GM12892 (cell line): ENCODE measurements at places on chromosomes 12 and 14.
A peak's percentile ranks its signal among the peaks of the same experiment; 100 is the strongest.

GRCh38 chr12:32671930-32672780 is 6.9 kb upstream of the DNM1L start:
- no peak for DNase-seq

GRCh38 chr14:57464008-57464730 is 29.5 kb downstream of the CCDC198 start:
- no peak for DNase-seq

- peak; percentile 72 for DNase-seq
Measured at GRCh38 chr12:57549909-57550640, at the start of gene KIF5A. KIF5A (plus strand) TSS chr12:57550044; CDS start chr12:57550272, 228 bp downstream.

GRCh38 chr12:5014269-5014668 is 29.4 kb upstream of the KCNA5 start:
- DNase-seq = no peak

GRCh38 chr14:104329793-104330192 is 191.4 kb downstream of the KIF26A start:
- no peak for DNase-seq

- DNase-seq = no peak
Measured at GRCh38 chr12:27576667-27577347, 52.8 kb downstream of the PPFIBP1 start.

DNA sequence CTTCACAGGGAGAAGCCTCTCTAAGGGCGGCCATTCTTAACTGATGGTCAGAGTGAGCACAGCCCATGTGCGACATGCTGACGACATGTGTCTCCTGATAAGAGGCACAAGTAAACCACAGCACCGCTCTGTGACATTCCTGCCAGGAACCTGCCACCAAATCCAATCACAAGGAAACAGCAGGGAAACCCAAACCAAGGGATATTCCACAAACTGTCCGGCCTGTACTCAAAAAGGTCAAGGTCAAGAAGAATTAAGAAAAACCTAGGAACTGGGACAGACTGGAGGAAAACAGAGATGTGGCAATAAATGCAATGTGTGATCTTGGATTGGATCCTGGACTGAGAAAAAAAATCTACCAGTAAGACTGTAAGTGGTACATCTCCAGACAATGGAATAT is 91.9 kb downstream of the SYNE3 start:
- no peak for DNase-seq

DNA sequence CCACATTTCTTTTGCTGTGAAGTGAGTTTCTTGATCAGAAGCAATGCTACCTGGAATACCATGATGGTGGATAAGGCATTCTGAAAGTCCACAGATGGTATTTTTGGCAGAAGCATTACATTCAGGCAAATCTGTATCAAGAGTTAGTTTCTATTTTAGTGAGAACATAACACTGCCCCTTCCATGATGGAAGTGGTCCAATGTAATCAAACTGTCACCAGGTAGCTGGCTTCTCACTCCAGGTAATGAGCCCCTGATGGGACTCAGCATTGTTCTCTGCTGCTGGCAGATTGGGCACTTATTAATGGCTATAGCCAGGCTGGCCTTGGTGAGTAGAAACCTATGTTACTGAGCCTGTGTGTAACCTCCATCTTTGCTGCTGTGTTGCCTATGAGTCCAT is 80.7 kb downstream of the KCNA5 start:
- DNase-seq = no peak

GRCh38 chr12:90455756-90456155 is 499.2 kb downstream of the CCER1 start:
- no peak for DNase-seq

- DNase-seq = no peak
Measured at GRCh38 chr14:64082837-64083236, 211.3 kb downstream of the ESR2 start.

DNA sequence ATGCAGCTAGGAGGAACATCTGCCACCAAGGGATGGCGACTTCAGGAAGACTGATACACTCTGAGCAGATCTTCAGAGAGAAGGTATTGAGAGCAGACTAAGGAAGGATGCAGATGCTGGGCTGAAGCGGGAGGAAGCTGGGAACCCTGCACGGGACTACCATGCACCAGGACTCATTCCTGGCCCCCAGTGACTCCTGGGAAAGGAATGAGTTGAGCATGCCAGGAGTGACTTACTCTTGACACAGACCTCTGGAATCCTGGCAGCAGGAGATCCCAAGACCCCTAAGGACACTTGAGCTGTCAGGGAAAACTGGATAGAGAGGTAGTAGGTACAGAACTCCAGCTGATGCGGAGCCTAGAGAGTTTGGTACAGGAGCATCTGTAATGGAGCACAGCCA is 336.1 kb downstream of the RPS29 start:
- DNase-seq = no peak

GRCh38 chr12:48777501-48778400 is 11.1 kb downstream of the ADCY6 start:
- no peak for DNase-seq

DNA sequence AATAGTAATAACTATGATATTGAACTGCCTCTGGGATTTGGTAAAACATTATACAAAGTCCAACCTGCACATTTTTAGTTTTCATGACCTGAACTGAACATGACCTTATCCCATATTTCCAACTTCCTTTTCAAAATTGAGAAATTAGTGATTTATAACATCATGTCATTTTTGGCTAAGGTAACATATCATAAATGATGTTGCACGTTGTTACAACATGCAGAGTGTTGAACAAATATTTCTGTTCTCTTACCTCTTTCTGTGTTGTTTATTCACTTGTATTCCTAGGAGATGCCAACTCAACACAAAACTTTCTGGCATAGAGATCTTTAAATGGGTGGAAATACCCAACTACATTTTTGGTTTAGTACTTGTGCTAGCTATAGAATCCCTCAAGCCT is 496.0 kb downstream of the SLC6A15 start:
- no peak for DNase-seq

DNA sequence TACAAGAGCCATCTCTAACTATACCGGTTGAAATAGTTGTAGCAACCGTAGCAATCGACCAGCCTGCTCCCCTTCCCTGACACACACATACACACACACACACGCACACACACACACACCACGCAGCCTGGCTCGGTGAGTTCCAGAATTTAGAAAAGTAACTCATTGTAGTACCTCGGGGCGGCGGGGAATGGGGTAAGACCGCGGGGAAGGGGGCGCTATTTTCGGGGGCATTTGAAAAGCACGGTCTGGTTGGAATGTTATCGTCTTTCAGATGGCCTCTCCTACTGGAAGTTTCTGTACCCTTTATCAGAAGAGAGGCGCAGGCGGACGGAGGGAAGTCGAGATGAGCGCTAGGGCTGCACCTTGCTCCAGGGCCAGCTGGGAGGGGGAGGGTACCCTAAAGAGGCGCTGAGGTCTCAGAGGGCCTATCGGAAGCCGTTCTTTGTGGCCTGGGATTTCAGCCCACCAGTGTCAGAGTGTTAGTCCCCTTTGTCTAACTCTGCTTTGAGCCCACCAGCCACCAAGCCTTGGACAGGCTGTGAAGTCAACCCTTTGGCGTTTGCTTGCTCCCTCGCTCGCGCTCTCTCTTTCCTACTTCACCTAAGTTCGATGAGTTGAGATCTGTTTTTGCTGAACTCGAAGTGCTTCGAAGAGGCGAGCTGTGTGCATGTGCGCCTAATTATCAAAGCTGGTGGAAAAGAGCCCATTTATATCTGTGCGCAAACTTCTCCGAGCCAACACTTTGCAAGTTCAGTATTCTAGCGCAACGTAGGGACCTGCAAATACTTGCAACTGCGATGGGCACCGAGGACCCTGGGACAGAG is 837 bp downstream of the COL2A1 start:
- peak; percentile 23 for DNase-seq

DNA sequence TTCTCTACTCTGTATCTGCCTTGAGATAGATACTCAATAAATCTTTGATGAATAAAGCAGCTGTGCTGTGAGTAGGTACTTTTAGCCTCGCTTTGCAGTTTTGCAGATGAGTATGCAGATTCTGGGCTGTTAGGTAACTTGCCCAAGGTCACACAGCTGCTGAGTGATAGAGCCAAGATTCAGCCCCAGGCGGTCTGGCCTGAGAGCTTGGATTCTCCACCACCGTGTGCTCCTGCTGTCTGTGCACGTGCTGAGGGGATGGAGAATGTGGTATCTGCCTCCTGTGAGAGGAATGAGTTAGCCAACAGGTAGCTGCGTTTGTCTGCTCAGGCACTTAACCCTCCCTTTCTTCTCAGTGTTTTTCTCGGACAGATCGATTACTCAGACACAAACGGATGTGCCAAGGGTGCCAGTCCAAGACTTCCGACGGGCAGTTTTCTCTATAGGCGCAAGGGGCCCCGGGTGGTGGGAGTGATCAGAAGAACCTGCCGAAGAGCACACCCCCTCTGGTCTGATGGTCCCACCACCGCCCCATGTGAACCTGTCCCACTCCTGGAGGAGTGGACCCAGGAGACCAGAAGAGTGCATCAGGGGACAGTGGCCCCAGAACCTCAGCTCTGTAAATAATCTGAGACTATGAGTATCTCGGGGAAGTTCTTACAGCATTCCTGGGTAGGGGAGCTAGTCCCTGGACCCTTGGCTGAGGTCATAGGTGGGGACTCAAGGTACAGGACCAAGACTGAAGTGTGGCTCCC is 6.6 kb upstream of the CSAD start:
- DNase-seq = no peak

DNA sequence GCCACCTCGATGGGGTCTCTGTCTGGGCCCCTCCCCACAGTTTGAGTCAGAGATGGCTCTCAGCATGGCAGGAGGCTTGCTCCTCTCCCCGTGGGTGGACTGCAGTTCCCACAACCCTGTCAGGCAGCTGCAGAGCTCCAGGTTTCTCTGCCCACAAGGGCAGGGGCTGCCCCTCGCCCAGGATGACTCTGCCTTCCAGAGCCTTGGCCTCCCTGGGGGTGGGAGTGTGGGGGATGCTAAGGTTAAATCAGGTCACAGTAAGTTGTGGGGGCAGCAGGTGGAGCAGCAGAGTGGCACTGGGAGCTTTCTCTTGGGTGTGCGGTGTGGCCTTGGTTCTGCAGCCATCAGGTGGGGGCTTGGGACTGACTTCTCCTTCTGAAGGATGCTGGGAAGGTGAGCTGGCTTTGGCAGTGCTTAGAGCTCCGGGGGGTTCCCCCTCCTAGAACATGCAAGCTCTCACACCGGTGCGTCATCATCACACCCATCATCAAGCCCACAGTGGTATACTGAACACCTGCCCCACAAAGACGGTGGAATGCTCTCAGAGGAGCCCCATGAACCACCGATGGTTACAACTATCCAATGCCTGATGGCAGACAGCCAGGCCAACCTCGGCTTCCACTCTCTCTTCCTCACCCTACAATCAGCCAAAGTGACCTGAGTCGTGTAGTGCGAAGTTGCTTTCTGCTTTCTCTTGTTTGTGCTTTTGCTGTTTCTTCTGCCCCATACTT is 39.7 kb downstream of the ERH start:
- DNase-seq = no peak

DNA sequence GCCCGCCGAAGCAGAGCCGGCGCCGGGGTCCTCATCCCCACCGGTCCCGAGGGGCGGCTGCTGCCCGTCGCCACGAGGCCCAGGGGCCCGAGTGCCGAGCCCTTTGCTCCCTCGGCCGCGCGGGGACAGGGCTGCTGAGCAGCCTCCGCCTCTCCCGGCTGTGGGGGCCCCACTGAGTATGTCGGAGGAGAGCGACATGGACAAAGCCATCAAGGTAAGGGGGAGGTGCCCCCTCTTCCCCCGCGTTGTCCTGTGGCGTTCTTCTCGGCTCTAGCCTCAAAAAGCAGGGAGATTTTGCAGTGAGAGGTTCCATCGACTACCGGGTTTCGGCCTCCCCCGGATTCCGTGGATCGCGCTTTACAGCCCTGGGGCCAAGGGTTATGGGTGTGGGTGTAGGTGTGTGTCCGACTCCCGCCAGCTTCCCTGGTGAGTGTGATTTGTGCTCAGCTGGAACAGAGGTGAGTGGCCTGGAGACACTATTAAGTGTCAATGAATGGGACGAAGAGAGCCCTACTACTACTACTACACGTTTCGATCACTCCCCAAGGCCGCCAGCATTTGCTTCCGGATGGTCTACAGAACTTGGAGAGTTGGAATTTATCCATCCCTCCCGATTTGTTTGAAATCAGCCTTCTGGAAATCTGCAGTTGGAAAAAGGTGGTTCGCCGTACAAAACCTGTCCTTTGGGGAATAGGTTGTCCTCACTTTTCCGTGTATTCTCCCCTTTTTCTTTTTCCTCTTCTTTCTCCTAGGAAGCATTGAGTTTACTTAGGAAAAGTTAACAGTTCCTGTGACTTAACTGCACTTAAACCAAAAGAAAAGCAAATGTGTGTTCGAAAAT is 748 bp downstream of the MAPKAPK5 start:
- no peak for DNase-seq

DNA sequence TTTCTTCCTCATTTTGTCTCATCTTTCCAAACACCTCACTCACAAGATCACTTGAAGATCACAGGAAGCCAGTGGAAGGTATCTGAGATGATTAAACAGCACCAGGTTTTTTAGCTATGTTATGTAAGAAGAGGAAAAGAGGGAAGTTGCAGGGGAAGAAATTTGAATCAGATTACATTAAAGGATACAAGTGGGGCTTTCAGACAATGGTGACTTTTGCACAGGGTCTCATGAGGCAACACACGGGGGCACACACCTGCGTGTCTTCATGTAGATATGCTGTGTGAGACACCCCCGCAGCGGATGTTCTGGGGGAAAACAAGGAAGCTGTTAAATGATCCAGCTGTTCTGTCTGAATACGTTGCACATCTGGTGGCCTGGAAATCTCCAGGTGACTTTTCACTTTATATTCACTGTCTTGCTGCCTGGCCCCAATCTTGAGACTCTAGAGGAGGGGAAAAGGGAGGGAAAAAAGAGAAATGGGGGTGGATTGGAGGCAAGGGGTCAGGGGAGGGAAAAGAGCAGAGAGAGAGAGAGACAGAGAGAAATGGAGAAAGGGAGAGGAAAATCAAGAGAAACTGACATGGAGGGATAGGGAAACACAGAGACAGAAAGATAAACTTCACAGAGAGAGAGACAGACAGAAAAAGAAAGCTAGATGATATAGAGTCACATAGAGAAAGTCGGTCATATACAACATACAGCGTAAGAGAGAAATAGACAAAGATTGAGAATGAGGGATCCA is 36.3 kb upstream of the PPP1CC start:
- no peak for DNase-seq

DNA sequence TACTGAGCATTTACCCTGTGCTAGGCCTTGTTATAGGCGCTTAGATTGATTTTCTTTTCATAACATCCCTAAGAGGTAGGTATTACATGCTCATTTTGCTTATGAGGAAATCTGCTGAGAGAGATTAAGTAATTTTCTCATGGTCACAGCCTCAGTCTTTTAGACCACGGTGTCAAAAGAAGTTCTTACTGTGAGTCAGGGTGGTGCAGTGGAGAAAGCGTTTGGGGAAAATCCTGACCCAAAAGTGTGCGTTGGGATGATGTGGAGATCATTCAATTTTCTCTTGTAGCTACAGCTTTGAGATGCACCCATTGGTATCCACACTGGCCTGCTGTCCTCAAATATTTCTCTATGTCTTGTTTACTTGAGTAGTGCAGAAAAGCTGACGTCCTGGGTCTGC is 8.2 kb downstream of the ANG start:
- no peak for DNase-seq

- no peak for DNase-seq
Measured at GRCh38 chr12:86349196-86349595, 93.0 kb upstream of the MGAT4C start.
